ENCODE measurements at places on chromosomes 12 and 14.
A peak's percentile ranks its signal among the peaks of the same experiment; 100 is the strongest.

DNA sequence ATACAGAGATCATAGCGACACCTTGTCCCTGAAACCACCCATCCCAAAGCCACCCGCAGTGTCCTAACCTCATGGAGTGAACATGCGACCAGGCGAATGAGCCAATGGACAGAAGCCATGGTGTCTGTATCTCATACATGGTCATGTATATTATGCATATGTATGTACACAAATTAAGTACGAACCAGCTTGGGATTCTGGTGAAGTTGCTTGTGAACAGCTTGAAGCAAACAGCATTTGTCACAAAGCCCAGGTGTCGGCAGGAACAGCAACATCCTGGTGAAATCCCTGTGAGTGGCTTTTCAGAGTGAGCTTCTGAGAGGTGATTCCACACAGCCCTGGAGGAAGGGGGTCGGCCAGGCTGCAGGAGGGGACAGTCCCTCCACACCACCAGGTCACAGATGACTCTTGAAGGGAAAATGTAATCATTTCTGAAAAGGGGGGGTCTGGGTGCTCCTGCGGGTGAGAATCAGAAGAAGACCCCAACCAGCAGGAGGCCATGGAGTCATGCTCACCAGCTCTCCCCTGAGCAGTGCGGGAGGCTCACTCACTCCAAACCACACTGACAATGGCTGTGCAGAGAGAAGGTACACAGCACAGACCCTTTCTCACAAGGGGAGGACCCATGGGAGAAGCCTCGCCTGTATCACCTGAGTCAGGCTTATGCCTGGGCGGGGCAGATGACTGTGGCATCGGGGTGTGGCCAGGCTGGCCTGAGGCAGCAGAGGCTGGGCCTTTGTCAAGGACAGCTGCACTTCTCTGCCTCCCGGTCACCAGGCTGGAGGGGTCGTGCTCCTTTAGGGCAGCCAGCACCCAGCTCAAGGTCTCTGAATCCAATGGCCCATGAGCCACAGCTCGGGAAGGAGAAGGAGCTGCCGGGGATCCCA, 14.3 kb downstream of the CHGA start:
- no peak for DNase-seq

- DNase-seq = no peak
Measured at GRCh38 chr12:124011435-124012115, 38.6 kb downstream of the ZNF664 start.

- DNase-seq = peak; percentile 40
Measured at GRCh38 chr12:19575337-19576243, 136.3 kb downstream of the AEBP2 start.

- no peak for DNase-seq
Measured at GRCh38 chr14:69107407-69108003, 45.4 kb downstream of the DCAF5 start.

DNA sequence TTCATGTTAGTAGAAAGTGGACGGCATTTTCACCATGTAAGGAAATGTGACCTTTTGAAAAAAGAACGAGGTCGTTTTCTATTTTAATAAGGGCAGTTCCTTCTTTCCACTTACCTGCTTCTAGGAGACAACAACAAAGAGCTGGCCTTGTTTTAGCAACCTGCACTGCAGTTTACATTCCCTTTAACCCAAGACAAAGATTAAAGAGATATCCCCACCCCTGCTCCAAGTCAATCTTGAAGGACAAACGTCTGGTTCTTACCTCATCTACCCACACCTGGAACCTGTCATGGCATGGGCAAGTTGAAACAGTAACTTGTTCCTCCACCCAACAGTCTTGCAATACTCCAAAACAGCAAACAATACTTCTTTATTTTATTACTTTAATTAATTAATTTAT, 32.7 kb downstream of the ZCCHC8 start:
- DNase-seq = no peak

DNA sequence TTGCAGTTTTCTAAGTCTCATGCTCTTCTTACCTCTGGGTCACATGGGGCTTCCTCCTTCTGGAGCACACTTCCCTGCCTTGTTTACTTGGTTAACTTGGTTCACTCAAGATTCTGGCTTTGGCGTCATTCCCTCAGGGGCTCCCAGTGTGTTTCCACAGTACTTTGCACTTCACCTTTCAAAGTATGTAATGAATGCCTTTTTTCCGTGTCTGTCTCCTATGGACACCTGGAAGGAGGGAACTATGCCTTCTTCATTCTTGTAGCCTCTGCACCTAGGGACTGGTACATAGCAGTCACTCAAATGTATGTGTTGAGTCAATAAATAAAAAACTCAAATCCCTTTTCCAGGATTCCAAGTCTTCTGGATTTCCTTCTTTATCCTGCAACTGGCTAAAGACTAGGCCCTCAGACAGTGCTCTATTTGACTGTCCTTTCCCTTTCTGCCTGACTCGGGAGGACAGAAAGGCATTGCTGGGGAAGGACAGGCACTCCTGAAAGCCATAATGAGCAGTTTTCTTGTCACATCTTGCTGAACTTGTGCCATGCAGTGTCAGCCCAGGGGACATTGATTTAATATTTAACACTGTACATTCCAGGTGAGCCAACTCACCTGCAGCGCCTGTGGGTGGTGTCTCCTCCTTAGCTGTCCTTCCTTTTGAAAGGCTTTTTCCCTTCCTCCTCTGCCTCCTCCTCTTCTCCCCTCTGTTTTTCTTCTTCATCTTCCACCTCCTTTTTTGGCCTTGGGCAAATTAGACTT, 12.8 kb downstream of the MYRFL start:
- DNase-seq = no peak

All from dorsolateral prefrontal cortex (tissue), 122 donors.